ENCODE measurements at places on chromosomes 6 and 20.

DNA sequence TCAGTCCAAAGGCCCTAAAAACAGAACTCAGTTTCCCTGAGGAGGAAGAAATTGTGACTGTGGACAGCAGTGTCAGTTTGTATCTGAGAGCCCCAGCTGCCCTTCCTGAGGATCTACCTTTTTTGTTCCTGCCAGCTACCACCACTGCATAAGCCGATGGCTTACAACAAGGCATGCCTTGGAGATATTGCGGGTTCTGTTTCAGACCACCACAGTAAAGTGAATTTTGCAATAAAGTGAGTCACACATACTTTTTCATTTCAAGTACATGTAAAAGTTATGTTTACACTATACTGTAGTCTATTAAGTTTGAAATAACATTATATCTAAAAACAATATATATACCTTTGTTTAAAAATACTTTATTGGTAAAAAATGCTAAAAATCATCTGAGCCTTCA, 9.6 kb upstream of the CST3 start:
- DNase-seq, result no peak

GRCh38 chr20:63844511-63844991, 13.5 kb upstream of the ZBTB46 start:
- DNase-seq, result no peak

GRCh38 chr6:113777601-113778000, 79.5 kb upstream of the MARCKS start:
- no peak for DNase-seq

DNA sequence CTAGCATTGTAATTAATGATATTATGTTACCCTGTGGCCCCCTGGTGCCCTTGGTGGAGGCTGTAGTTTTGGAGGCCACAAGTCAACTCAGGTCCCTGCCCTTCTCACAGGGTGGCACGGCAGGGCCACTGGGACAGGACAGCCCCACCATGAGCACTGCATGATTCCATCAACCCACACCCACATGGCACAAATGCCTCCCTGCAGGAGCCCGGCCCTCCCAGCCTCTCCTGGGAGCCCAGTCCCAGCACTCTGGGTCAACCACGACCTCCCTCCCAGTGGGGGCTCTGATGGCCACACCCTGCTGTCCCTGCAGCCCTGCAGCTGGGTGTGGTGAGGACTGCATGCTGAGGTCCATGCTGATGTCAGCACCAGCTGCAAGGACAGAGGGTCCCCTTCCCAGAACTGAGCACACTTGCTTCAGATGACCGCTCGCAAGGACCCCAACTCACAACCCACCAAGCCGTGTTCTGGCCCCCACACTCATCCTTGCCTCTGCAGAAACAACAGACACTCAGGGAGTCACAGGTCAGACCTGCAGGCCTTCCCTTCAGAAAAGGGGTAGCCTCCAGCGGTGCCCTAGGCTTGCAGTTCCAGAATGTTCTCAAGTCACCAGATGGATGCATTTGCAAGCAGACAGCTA, 15.7 kb upstream of the CST7 start:
- no peak for DNase-seq

- DNase-seq, result no peak
These were observed 6.1 kb upstream of the POU3F2 start for GRCh38 chr6:98828211-98828788.

DNA sequence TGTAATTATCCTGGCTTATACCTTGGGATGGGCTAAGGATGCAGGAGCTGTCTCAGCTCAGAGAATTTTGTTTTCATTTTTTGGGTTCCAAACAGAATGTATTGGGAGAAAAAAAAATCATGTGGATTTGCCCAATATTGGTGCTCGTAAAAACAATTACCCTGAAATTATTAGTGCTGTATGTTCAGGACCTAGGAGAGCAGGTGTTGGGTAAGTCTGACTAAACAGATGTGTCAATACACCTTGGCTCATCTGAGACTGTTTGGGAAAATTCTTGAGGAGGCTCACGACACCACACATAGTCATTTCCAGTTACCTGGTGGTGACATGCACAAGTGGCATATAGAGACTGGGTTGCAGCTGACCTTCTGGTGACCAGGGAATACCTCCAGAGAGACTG, 802.1 kb upstream of the FLRT3 start:
- DNase-seq, result no peak
